Stimulated activated CD4-positive, alpha-beta T cell treated with anti-CD3 and anti-CD28 coated beads, Interleukin-1b, Interleukin-23, amount 100 ng/mL, for 4 hours (primary cell): ENCODE measurements at places on chromosomes 3 and 15.

GRCh38 chr3:190166948-190167347, 46.3 kb upstream of the P3H2 start:
- DNase-seq, result no peak

- no peak for DNase-seq
Observed at GRCh38 chr3:180199417-180199995, 162.8 kb upstream of the PEX5L start.

GRCh38 chr3:126481808-126482502, 6.3 kb upstream of the ZXDC start:
- no peak for DNase-seq

GRCh38 chr3:126997455-126998038, 14.6 kb downstream of the PLXNA1 start:
- no peak for DNase-seq

- no peak for DNase-seq
Observed at GRCh38 chr3:49460188-49460890, 9.7 kb upstream of the DAG1 start.

GRCh38 chr15:38961456-38961855, 396.8 kb upstream of the RASGRP1 start:
- no peak for DNase-seq
